NCI-H2171 treated with DMSO at 0.1 percent for 48 hours (cell line): ENCODE measurements at places on chromosomes 11 and 22.

DNA sequence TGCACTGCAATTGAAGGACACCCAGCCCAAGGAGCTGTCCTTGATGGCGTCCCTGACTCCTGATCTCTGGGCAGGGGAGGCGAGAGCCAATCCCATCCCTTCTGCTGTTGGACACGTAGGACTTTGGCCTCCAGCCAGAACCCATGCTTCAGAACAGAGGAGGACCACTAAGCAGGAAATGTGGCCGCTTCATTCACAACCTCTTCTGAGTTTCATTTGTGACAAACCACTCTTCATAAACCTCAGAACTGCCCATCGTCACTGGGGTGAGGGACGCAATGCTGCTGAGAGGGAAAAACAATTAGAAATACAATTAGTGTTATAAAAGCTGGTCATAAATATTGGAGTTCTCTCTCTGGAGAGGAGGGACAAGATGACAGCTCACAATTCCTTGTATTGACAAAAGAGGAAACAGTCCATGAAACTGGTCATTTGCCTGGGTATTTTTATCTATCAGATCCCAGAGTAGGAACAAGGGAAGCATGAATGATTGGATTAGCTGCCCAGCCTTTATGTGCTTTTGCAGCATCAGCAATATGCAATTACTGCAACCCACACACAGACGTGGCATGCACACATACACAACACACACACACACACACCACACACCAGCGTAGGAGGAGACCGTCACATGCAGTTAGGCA, 216.5 kb upstream of the CADM1 start:
- no peak for DNase-seq

GRCh38 chr11:43868852-43869567, 11.6 kb upstream of the ALKBH3 start:
- no peak for DNase-seq

DNA sequence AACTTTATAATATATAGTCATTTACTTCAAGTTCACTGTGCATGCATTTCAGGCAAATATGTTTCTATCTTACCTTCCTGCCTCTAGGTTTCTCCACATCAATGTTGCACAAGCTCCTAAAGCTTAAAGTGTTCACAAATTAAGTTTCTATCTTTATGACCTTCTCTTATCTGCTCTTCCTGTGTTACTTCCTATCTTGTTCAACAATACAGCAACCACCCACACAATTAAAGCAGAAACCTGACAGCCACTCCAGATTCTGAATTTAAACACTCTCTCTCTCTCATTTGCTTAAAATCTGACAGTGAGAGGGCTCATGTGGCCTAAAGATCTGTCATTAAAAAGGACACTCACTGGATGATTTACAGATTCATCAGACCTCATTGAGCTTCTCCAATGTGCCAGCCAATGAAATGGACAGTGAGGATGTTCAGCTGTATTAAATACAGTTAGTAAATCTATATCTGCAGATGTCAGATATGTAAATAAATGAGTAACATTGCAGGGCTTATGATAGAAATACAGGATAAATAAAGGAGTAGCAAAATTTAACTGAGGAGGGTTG, 10.9 kb downstream of the PDGFD start:
- DNase-seq = no peak

GRCh38 chr11:60914633-60915247, 782 bp downstream of the TMEM109 start:
- DNase-seq = peak; percentile 41

DNA sequence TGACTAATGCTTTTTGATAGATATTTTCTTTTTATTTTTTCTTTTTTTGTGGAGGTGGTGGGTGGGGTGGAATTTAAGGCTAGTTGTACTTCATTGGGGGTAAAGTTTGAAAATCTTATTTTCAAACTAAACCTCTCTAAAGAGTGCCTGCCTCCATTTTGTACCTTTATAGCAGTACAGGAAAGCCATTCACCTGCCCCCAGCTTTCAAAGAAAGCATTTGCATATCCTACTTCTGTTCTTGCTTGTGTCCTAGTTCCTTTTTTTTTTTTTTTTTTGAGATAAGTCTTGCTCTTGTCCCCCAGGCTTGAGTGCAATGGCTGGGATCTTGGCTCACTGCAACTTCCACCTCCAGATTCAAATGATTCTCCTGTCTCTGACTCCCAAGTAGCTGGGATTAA, 766.2 kb upstream of the LRRC4C start:
- no peak for DNase-seq

DNA sequence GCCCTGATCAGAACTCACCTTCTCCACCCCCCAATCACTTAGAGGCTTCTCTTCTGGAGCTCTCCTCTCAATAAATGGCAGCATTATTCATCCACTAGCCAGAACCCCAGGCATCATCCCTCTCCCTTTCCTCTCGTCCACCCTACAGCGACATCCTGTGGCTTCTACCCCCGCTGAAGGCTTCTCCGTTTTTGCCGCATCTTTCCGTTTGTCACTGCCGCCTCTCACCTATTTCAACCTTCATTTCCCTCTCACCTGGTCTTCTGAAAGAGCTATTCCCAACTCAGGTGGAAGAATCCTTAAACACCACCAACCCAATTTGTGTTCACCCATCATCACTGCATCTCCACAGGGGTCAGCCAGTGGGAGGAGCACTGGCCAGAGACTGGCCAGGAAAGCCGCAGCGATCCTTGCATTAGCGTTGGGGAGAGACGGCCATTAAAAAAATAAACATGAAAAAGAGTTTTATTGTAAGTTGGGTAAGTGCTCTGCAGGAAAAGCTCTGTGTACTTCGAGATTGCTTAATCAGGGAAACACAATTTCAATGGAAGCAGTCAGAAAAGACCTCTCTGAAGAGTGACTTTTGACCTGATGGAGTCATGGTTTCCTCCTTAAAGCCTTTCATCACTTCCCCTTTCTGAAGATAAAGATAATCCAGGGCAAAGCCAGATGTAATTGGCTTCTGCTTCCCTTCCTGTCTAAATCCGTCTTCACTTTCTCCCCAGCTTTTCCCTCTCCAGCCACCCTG, 36.7 kb downstream of the SPATA19 start:
- DNase-seq = no peak

DNA sequence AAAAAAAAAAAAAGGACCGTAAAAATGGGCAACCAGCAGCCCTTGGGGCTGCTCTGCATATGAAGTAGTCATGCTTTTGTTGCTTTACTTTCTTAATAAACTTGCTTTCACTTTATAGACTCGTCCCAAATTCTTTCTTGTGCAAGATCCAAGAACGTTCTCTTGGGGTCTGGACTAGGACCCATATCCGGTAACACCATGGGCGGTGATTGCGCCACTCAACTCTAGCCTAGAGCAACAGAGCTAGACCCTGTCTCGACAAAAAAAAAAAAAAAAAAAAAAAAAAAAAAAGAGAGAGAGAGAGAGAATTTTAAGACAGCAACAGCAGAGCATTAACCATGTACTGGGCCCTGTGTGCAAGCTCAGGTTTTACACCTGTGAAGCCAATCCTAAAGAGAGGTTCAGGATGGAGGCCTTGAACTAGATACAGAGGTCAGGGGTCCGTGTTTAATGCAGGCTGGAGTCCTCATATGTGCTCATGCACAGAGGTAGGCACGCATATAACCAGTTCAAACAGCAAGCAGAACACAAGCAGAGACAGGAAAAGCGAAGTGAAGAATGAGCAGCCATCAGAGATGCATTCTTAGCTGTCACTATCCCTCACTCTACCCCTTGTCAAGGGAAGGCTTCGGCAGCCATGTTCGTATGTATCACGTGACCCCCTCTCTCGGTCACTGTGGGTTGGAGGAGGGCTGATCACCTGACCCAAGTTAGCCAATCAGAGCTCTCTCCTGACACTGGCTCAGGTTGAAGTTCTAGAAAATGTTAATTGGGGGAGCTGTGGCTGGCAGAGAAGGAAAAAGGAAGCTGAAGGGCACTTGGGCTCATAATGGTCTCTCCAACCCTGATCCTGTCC, 16.7 kb upstream of the SYT12 start:
- DNase-seq = peak; percentile 91

- no peak for DNase-seq
These were observed 134.3 kb downstream of the NECTIN1 start for GRCh38 chr11:119594639-119595249.
